Left lung (tissue), 14 donors: ENCODE measurements at places on chromosomes 12 and 14. TPM values are rescaled to one million over a fixed set of nuclear protein-coding genes. Genes with fewer than 3 reads are reported as not detected.

MSI1 gene
- total RNA-seq: 1.3 TPM

ABHD12B gene
- total RNA-seq: not detected

WBP11 gene
- total RNA-seq: 53.5 TPM

TEX52 gene
- total RNA-seq: not detected

TRPV4 gene
- 2.2 TPM for total RNA-seq

CIDEB gene
- total RNA-seq: 22.7 TPM

ANO2 gene
- total RNA-seq: 9.6 TPM

DNA sequence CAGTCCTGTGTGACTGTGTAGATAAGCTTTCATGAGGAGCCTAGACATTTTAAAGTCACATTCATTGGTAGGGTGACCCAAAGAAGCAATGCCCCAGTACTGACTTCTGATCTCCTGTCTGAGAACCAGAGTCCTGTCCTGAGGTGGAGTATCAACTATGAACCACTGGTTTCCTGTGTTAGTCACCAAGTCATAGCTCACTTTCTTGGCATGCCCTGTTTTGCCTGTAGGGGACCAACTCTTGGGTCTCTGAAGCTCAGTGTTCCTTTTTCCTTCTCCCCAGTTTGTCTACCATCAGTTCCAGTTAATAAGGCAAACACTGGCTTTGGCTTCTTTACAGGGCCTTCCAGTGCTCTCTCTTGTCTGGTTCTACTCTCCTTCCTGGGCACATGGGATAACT, 97.4 kb downstream of the C12orf75 start:
- no peak overlapping the region for H3K4me3 ChIP-seq
- DNase-seq: no peak
- no peaks in the 10 kb centered on the region for H3K36me3 ChIP-seq
- no peak overlapping the region for H3K27ac ChIP-seq
- H3K4me1 ChIP-seq: no peaks in the 10 kb centered on the region
- no peaks in the 10 kb centered on the region for H3K27me3 ChIP-seq

DNA sequence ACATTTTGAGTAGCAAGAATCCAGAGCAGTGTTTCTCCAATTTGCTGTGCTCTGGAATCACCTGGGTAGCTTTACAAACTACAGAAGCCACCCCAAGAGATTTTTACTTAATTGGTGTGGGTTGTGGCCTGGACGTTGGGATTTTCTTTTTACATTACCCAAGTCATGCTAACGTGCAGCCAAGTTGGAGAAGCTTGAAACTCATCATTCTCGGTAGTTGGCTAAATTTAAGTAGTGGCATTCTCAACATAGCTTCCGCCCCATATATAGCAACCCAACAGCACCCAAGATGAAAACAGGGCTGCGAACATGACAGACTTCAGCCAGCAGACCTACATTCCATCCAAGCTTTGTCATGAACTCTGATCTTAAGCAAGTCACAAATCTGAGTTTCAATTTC, 25.0 kb downstream of the DAD1 start:
- DNase-seq: no peak
- H3K4me1 ChIP-seq: peaks cover 53% of the 10 kb centered on the region
- no peaks in the 10 kb centered on the region for H3K27me3 ChIP-seq

- no peak overlapping the region for H3K4me3 ChIP-seq
- no peaks in the 10 kb centered on the region for H3K27me3 ChIP-seq
- H3K4me1 ChIP-seq: peaks cover 17% of the 10 kb centered on the region
- no peaks in the 10 kb centered on the region for H3K36me3 ChIP-seq
These were observed 4.2 kb downstream of the RDH5 start for GRCh38 chr12:55724226-55724939.

DNA sequence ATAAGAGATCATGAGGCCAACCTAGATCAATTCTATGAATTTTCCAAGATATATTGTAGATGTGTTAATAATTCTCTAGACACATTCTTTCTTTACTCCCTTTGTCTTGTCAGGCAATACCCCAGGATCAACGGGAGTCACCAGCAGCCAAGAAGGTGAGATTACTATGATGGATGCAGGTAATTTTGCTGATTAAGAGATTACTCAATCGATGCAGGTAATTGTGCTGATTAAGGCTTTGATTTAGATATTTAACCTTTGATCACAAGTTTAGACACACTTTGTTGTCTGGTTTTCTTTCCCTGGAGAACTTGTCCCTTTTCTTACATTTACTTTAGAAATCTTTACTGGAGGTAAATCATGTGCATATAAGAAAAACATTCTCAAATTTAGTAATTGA, 134.3 kb upstream of the CNTN1 start:
- H3K27ac ChIP-seq: no peak overlapping the region
- DNase-seq: no peak
- no peaks in the 10 kb centered on the region for H3K27me3 ChIP-seq
- H3K4me3 ChIP-seq: no peak overlapping the region

DNA sequence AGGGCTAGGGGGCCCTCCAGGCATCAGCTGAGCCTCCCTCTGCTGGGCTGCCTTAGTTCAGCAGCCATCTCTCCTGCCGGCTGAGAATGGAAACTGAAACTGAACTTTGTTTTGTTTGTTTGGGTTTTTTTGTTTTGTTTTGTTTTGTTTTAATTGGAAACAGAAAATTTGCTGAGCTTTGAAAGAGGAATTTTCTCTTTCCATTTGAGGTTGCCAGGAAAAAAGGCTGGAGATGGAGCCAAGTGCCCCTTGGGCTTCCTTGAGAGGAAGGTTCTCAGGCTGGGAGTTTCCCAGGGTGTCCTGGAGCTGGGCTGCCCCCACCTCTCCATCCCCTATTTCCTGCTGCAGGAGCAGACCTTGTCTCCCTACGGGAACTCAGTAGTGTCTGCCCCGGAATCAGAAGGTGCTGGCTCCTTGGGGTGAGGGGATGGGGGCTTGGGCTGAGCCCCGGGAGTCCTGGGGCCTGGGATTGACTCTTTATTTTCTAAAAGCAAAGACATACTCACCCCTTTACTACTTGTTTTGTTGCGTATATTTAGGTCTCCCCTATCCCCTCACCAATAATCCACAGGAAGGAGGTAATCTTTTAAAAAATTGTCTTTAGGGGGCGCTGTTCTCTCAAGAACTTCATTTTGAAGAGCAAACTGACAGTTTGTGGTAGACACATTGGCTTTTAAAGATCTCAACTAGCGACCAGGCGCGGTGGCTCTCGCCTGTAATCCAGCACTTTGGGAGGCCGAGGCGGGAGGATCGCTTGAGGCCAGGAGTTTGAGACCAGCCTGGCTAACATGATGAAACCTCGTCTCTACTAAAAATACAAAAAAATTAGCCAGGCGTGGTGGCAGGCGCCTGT, 21.3 kb upstream of the OASL start:
- H3K27ac ChIP-seq: peak overlapping the region; percentile 83
- H3K36me3 ChIP-seq: no peaks in the 10 kb centered on the region
- H3K4me1 ChIP-seq: peaks cover 17% of the 10 kb centered on the region
- DNase-seq: no peak

DNA sequence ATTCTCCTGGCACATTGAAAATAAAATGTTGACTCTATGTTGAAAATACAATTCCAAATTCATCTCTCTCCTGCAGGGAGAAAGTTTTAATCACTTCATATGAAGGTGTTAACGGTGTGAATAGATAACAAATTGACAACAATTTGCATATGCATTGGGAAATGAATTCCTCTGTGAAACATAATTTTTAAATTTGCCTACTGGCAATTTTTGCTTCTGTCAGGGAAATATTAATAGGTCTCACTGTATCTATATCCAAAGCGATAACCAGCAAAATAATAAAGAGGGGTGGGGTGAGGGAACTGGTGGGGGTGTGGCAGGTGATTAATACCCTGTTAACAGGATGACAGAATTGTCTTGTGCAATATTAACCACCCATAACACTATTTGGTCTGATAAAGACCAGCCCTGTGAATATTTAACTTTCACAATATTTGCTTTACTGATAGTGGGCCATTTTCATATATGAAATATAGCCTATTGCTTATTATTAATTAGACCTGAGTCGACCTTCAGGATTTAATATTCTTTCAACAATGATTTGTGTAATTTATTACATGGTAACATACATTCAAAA, 239.0 kb upstream of the SSTR1 start:
- no peak overlapping the region for H3K4me3 ChIP-seq
- no peaks in the 10 kb centered on the region for H3K27me3 ChIP-seq
- H3K36me3 ChIP-seq: no peaks in the 10 kb centered on the region

- no peaks in the 10 kb centered on the region for H3K36me3 ChIP-seq
- no peaks in the 10 kb centered on the region for H3K27me3 ChIP-seq
- no peak overlapping the region for H3K4me3 ChIP-seq
- H3K4me1 ChIP-seq: no peaks in the 10 kb centered on the region
- no peak overlapping the region for H3K27ac ChIP-seq
These were observed 94.7 kb upstream of the OR4E1 start for GRCh38 chr14:21768116-21768874.

GRCh38 chr14:76759589-76759988, 1.7 kb upstream of the VASH1 start:
- no peak overlapping the region for H3K4me3 ChIP-seq
- H3K27ac ChIP-seq: no peak overlapping the region
- no peak for DNase-seq
- H3K27me3 ChIP-seq: peaks cover 42% of the 10 kb centered on the region

GRCh38 chr12:3655328-3655900, 97.5 kb downstream of the CRACR2A start:
- no peak overlapping the region for H3K27ac ChIP-seq
- no peaks in the 10 kb centered on the region for H3K27me3 ChIP-seq
- no peaks in the 10 kb centered on the region for H3K4me1 ChIP-seq
- H3K4me3 ChIP-seq: no peak overlapping the region
- DNase-seq: no peak
- H3K36me3 ChIP-seq: no peaks in the 10 kb centered on the region

GRCh38 chr12:131637986-131638385, 72.9 kb upstream of the SFSWAP start:
- H3K4me1 ChIP-seq: no peaks in the 10 kb centered on the region
- no peaks in the 10 kb centered on the region for H3K27me3 ChIP-seq

DNA sequence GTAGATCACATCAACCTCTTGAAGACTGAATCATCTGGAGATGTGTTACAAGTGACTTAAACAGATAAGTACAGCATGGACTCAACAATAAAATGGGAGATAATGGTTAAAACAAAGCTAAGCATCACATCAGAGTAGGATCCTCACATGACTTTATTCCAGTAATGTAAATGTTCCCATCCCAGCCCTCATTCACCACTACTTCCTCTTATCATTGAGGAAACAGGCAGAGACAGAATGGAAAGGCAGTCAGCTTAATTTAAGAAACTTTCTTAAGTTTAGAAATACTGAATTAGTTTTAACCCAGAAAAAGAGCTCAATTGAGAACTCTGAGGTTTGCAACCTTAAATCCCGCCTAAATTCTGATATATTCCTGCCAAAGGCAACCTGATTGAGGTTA, 1.2 kb upstream of the ALG10 start:
- no peak for DNase-seq
- no peaks in the 10 kb centered on the region for H3K36me3 ChIP-seq
- H3K4me3 ChIP-seq: no peak overlapping the region
- no peaks in the 10 kb centered on the region for H3K27me3 ChIP-seq
- H3K27ac ChIP-seq: no peak overlapping the region

DNA sequence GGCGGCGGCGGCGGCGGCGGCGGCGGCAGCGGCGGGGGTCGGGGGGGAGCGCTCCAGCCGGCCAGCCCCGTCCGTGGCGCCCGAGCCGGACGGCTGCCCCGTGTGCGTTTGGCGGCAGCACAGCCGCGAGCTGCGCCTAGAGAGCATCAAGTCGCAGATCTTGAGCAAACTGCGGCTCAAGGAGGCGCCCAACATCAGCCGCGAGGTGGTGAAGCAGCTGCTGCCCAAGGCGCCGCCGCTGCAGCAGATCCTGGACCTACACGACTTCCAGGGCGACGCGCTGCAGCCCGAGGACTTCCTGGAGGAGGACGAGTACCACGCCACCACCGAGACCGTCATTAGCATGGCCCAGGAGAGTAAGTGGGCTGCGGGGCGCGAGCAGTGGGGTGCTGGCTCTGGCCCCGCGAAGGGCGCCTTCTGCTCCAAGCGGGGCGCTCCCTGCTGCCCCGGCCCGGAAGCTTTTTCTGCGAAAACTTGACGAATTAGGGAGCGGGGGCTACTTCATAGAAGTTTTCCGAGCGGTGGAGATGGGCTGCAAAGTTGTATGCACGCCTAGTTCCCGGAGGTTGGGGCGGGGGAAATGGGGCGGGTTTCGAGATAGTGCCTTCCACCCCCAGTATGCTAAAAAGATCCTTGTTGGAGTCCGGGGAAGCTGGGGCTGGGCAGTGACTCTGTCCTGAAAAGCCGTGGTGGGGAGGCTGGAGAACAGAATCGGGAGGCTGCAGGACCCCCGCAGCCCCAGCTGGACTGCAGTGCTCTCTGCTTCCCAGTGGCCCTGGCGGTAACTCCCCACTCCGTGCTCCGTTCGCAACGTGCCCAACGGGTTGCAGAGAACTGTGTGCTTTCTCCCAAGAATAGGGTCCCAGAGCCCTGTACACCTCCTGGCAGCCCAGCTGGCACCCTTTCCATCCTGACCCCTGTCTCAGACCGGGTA, 751 bp downstream of the GDF11 start:
- peak overlapping the region; percentile 50 for H3K4me3 ChIP-seq
- peak; percentile 88 for DNase-seq
- H3K27me3 ChIP-seq: no peaks in the 10 kb centered on the region
- H3K36me3 ChIP-seq: no peaks in the 10 kb centered on the region
- H3K4me1 ChIP-seq: peaks cover 20% of the 10 kb centered on the region
- H3K27ac ChIP-seq: peak overlapping the region; percentile 60

DNA sequence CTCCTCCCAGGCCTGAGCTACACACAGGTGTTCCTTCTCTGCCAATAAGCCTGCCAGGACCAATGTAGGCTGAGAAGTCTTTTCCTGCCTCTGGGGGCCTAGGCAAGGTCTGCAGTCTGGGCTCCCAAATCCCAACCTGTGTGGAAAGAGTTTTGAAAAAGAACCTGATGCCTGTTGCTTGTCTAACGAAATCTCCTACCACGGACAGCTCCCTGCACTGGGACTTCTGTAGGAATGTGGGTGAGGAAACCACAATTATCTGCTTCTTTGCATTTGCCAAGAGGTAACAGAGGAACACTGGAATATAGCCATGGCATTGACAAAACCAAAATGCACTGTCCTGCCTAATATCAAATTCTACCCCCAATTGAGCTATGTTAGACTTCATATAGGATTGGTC, 877.0 kb upstream of the TMEM132C start:
- no peaks in the 10 kb centered on the region for H3K4me1 ChIP-seq
- H3K27ac ChIP-seq: no peak overlapping the region
- DNase-seq: no peak
- H3K27me3 ChIP-seq: peaks cover 5% of the 10 kb centered on the region
- no peak overlapping the region for H3K4me3 ChIP-seq
- no peaks in the 10 kb centered on the region for H3K36me3 ChIP-seq

DNA sequence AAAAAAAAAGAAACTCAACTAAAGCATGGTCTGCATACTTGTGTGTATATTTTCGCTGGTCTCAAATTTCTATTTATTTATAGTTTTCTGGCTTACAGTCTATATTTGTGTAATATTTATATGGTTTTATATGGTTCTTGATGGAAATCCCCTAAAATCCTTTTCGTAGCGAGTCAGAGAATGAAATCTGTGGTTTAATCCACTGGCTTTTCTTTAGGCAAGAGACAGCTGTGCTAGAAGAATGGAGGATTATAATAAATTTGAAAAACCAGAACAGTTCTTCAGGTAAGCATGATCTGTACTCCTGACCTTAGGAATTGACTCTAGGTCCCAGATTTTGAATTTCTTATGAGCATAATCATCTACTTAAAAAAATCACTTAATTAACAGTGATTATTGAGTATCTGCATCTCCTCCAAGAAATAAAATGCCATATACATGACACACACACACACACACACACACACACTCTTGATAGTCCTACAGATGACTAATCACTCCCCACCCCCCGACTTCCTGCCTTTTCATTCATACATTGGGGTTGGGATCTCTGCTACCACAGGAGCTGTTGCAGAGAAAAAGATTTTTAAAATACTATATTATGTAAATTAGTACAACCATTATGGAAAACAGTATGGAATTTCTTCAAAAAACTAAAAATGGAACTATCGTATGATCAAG, 113.4 kb downstream of the CRADD start:
- no peak overlapping the region for H3K27ac ChIP-seq
- H3K4me1 ChIP-seq: peaks cover 10% of the 10 kb centered on the region
- no peak overlapping the region for H3K4me3 ChIP-seq
